ENCODE measurements at places on chromosomes 7 and 10.

DNA sequence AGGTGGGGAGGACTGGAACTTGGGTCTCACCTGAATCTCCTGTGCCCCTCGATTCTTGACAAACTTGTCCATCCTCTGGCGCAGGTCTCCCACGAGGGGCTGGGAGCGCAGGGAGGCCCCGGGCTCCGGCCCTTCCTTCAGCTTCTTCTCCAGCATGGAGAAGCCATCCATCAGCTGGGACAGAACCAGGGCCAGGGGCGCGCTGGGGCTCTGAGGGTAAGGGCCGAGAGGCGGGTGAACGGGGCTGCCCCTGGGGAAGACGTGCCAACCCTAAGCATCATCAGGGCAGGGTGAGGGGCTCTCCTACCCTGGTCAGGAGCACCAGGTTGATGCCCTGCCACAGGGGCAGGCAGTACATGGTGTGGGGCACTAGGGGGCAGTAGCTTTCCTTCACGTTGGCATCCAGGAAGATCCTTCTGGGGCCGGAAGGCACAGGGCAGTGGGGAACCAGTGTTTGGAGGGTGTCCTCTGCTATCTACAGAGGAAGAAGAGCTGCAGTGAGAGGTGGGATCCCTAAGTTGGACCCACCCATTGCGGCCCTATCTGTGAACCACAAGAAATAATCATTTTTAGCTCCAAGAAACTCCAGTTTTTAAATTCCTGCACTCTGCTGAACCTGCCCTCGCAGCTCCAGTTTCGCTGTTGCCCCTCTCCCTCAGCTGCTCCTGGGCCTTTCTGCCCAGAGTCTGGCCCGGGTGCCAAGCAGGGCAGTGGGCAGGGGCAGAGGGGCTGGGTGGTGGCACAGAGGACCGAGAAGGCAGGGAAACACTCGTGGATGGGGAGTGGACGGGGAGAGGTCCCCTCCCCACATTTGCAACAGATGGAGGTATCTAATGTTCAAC, 10.8 kb upstream of the PYROXD2 start:
- DNase-seq = no peak

DNA sequence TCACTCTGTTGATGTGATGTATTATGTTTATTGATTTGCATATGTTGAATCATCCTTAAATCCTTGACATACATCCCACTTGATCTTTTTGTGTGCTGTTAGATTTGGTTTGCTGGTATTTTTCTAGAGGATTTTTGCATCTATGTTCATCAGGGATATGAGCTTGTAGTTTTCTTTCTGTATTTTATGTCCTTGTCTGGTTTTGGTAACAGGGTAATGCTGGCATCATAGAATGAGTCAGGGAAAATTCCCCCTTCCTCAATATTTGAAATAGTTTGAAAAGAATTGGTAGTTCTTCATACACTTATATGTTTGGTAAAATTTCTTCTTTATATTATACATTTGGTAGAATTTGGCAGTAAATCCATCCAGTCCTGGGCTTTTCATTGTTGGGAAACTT, 89.4 kb upstream of the SLC13A1 start:
- no peak for DNase-seq

DNA sequence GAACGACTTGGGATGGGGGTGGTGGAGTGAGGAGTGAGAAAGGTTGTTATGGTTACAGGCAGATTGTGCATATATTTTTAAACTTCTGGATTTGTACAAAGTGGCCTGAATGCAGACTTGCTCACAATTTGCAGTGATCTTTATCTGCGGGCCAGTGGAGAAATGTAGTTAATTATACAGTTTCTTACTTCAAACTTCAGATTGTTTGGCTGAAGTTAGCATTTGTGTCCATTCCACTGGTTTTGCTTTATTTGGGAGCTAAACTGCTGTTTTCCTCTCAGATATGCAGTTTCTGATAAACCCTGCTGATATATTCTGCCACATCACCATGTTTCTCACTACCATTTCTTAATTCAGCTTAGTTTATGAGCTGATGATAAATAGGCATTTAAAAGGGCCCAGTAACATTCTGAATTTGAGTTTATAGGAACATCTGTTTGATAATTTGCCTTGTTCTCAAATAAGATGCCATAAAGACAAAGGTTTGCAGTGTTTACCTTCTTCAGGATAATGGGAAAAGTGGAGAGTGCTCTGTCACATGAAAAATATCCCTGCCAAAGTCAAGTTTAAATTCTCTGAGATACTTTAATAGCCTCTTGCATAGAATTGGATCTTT, 170.1 kb downstream of the ST7 start:
- DNase-seq = no peak

- no peak for DNase-seq
These were observed 673 bp downstream of the OPN1SW start for GRCh38 chr7:128774921-128775320.

GRCh38 chr7:101644879-101645278, 15.8 kb upstream of the MYL10 start:
- no peak for DNase-seq
